ENCODE measurements at places on chromosomes 6 and 20.
A peak's percentile ranks its signal among the peaks of the same experiment; 100 is the strongest.

- no peak for DNase-seq
Observed at GRCh38 chr6:74551896-74552295, 654.0 kb downstream of the COL12A1 start.

DNA sequence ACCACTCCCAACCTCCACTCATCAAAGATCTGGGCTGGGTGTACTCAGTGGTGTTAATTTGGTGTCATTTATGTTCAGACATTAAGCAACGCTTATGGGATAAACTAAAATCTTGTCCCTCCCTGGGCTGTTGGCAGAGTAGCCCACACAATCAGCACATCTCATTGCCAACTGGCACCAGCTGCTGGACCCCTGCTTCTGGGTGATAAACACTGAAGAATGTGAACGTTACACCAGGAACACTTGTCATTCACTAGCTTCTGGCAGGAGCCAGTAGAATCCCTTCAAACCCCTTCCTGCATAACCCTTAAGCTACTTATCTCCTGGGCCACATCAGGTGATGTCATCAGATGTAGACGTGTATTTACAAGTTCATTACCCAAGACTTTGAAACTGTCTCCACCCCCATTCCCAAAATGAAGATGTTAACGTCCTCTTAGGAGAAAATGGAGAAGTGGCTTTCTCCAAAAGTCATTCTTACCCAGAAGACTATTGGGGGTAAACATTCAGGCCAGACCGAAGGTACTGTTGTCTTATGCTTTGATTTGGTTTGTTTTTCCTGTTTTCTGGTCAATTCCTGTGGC is 107.8 kb upstream of the CD93 start:
- DNase-seq, result no peak

DNA sequence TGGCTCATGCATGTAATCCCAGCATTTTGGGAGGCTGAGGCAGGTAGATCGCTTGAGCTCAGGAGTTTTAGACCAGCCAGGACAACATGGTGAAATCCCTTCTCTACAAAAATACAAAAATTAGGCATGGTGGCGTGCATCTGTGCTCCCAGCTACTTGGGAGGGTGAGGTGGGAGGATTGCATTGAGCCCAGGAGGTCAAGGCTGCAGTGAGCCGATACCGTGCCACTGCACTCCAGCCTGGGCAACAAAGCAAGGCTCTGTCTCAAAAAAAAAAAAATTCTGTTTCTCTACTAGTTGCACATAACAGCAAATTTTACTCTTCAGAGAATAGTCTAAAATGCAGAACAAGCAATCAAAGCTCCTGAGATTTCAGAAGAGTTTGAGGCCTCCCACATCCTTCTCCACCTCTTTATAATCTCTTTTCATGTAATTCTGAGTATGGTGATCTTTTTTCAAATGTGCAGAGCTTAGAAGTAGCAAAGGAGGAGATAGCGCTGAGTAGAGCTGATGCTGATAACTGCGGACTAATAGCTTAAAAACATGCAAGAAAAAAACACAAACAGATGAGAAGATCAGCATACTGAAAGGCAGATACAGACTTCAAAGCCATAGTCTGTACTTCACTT is 23.3 kb downstream of the LRRN4 start:
- DNase-seq, result no peak

DNA sequence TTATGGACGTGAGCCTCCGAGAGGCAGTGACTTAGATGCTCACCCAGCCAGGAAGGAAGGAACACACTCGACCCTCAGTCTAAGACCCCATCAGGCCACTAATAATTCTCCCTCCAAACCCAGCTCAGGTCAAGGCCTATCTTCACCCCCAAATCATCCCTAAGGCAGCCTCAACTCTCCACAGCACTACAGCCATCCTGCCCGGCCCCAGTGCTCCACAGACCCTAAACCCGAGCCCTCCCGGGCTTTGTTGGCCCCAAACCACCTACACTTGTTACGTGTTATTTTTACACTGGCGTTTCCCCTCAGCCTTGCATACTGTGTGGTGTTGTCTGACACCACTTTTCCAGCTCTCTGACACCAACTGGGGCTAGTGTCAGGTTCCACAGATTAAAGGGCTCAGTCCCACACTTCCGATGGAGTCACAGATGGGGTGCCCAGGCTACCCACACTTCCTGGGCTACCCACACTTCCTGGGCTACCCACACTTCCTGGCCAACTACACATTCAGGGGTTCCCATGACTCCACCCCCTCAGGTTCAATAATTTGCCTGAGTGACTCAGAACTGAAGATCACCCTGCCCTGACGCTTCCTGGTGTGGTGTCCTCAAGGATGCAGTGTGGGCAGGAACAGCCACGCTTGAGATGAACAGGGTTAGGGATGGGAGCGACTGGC is 25.3 kb downstream of the RBCK1 start:
- peak; percentile 63 for DNase-seq

DNA sequence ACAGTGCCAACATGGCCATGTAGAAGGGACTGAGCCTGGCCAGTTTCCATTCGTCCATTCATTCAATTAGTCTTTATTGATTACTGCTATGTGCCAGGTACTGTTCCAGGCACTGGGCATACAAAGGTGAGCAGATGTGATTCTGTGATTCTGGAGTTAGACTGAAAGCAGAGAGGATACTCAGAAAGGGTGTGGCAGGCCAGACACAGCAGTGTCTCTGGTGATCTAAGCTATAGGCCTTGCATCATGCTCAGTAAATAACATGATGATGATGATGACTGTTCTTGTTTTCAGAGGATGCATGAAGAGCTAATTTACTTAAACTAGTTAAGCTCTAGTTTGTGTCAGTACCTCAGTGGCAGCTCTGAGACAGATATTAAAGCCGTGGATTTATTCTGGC is 31.4 kb upstream of the FUCA2 start:
- DNase-seq, result no peak

DNA sequence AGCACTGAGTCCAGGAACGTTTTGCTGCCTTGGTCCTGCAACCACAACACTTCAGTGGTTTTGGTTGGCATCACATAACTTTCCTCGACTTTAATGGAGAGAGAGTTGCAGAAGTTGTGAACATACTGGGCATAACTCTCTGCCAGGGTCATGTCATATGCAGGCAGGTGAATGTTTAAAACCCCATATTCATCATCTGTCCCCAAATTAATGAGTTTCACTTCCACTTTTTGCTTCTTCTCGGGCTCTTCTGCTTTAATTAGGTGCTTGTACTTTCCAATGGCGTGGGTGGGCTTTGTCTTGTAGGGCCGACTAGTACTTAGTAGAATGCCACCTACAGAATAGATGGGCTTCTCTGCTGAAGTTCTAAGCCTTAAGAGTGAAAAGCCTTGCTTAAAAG is 45.2 kb upstream of the TFAP2A start:
- no peak for DNase-seq

DNA sequence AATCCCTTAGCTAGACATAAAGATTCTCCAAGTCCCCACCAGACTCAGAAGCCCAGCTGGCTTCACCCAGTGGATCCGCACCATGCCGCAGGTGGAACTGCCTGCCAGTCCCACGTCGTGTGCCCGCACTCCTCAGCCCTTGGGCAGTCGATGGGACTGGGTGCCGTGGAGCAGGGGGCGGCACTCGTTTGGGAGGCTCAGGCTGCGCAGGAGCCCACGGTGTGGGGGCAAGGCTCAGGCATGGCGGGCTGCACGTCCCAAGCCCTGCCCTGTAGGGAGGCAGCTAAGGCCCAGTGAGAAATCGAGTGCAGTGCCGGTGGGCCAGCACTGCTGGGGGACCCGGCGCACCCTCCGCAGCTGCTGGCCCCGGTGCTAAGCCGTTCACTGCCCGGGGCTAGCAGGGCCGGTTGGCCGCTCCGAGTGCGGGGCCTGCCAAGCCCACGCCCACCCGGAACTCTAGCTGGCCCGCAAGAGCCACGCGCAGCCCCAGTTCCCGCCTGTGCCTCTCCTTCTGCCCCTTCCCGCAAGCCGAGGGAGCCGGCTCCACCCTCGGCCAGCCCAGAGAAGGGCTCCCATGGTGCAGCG is 95.9 kb upstream of the DTNBP1 start:
- no peak for DNase-seq

GRCh38 chr6:54291146-54291545 is 17.1 kb upstream of the TINAG start:
- no peak for DNase-seq

GRCh38 chr6:18070486-18070885 is 52.0 kb downstream of the NHLRC1 start:
- DNase-seq, result no peak

DNA sequence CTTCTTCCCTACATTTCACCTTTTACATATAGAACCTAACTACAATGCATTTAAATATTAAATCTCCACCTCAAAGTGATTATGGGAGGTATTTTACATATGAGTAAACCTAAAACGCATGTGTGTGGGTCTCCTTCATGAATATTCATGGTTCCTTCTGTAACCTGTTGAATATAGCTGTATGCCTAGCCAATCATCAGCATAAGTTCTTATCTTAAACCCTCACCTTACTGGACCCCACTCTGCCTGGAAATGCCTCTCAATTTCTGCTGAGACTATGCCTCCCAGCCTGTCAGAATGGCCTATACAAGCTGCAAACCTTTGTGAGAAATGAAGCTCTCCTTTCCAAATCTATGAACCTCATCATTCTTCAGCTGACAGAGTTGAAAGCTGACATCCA is 21.3 kb downstream of the CEP85L start:
- no peak for DNase-seq

GRCh38 chr6:136014454-136015437 is 163.2 kb downstream of the PDE7B start:
- DNase-seq, result no peak

- DNase-seq, result no peak
Observed at GRCh38 chr6:36636687-36637418, 41.7 kb upstream of the CDKN1A start.

DNA sequence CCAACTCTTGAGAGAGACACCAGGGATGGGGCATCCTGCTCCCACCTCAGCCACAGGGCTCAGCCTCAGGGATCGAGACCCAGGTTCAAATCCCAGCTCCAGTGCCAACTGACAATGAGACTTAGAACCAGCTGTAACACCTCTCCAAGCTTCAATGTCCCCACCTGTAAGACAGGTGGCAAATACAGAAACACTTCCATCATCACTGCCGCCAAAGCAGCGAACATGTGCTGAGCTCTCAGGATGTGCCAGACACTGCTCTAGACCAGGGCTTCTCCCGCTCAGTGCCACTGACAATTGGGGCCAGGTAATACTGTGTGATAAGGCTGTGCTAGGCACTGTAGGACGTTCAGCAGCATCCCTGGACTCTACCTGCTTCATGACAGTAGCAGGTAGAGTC is 22.1 kb downstream of the PREX1 start:
- DNase-seq, result no peak

DNA sequence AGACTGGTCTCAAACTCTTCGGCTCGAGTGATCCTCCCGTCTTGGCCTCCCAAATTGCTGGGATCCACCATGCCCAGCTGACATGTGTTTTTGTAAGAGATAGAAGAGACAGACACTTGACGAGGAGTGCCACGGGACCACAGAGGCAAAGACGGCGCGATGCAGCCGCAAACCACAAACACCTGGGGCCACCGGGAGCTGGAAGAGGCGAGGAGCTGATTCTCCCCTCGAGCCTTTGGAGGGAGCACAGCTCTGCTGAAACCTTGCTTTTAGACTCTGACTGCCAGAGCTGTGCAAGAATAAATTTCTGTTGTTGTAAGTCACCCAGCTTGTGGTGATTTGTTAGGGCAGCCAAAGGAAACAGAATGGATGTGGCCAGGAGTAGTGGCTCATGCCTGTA is 46.9 kb downstream of the TFAP2C start:
- no peak for DNase-seq
